PC-9 (cell line): ENCODE measurements at places on chromosomes 5 and 9. TPM values are rescaled to one million over a fixed set of nuclear protein-coding genes. Genes with fewer than 3 reads are reported as not detected.
A peak's percentile ranks its signal among the peaks of the same experiment; 100 is the strongest.

- no peak overlapping the region for H3K27ac ChIP-seq
- no peak overlapping the region for H3K4me3 ChIP-seq
- DNase-seq = no peak
- no peaks in the 10 kb centered on the region for H3K4me1 ChIP-seq
- 0 out of 2 replicates have a peak, but pooled peaks cover 4% of the 10 kb centered on the region for H3K27me3 ChIP-seq
Measured at GRCh38 chr5:18270635-18271338, 636.5 kb downstream of the TAF11L14 start.

DNA sequence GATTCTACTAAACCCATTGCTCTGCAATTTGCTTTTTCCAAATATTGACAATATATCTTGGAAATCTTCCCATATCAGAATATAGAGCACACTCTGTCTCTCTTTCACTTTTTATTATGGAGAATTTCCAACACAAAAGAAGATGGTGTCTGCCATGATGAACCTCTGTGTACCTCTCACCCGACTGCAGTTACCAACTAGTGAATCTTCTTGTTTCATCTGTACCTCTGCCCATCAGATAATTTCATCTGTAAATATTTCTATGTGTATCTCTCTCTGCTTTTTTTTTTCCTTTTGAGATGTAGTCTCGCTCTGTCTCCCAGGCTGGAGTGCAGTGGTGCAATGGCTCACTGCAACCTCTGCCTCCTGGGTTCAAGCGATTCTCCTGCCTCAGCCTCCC, 62.8 kb downstream of the NTNG2 start:
- H3K4me1 ChIP-seq = no peaks in the 10 kb centered on the region
- no peak overlapping the region for H3K27ac ChIP-seq
- no peak for DNase-seq
- H3K36me3 ChIP-seq = no peaks in the 10 kb centered on the region
- H3K27me3 ChIP-seq = peaks cover 98% of the 10 kb centered on the region
- H3K4me3 ChIP-seq = no peak overlapping the region

DNA sequence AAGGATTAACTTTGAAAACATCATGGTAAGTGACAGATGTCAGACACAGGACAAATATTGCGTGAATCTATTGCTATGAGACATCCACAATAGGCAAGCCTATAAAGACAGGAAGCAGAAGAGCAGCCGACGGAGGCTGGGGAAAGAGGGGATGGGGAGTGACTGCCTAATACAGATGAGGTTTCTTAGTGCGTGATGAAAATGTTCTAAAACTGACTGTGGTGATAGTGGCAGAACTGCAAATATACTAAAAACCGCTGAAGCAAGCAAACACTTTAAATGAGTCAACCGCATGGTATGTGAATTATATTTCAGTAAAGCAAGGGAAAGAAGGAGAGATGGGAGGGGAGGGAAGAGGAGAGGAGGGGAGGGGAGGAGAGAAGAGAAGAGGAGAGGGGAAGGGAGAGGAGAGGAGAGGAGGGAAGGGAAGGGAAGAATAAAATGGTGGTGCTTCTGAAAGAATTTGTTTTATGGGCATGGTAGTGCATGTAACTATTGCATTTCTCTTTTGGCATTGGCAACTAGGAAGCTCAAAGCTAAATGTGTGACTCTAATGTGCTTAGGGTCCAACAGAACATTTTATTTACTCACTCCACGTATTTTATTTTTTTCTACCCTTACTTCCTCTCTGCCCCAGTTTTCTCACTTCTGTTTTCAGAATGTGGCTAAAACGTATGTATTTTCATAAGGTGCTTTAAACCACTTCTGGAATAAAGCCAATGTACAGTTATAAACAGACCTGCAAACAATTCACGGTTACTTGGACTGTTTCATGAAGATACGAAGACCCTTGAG, 21.3 kb downstream of the AKNA start:
- H3K36me3 ChIP-seq = no peaks in the 10 kb centered on the region
- H3K27me3 ChIP-seq = no peaks in the 10 kb centered on the region
- no peak overlapping the region for H3K4me3 ChIP-seq
- H3K27ac ChIP-seq = peak overlapping the region; percentile 12; the same call in 1 of the 2 replicates
- no peak for DNase-seq

GRCh38 chr5:178507151-178507932, 82.9 kb downstream of the COL23A1 start:
- H3K4me3 ChIP-seq = no peak overlapping the region
- H3K4me1 ChIP-seq = no peaks in the 10 kb centered on the region
- H3K36me3 ChIP-seq = no peaks in the 10 kb centered on the region
- DNase-seq = no peak
- no peak overlapping the region for H3K27ac ChIP-seq
- peaks cover 95% of the 10 kb centered on the region for H3K27me3 ChIP-seq

ARL10 gene
- 0.85 and 1.2 TPM in 2 replicates for total RNA-seq

DNA sequence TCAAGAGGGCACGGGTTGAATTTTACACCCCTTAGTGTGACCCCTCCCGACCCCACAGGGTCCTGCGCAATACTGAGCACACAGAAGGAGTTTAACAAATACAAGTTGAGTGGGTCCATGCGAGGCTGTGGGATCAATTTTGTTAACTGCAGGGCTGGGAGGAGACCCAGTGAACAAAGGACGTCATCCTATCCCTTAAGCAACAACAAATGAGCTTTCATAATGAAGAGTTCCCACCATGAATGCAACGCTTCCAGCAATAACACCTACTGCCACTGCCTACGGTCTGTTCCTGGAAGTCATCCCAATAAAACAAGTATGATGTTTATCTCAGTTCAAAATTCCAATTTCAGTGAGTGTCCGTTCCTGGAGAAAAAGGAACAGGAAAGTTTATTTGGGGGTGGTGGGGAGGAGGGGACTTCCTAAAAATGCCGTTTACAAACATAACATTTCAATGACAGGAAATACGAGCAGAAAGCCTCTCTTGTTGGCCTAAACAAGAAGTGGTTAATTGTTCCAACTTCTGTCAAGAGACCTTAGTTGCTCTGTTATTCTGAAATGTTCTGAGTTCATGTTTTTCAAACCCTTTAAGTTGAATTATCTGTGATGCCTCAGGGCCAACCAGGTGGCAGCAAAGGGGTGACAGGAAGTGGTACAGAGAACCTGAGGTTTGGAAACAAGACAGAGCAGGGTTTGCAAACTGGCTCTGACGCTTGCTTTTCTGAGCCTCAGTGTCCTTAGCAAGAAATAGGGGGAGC, 65.8 kb upstream of the PLPP6 start:
- no peak overlapping the region for H3K4me3 ChIP-seq
- no peaks in the 10 kb centered on the region for H3K4me1 ChIP-seq
- no peak overlapping the region for H3K27ac ChIP-seq
- no peak for DNase-seq
- H3K36me3 ChIP-seq = no peaks in the 10 kb centered on the region

DNA sequence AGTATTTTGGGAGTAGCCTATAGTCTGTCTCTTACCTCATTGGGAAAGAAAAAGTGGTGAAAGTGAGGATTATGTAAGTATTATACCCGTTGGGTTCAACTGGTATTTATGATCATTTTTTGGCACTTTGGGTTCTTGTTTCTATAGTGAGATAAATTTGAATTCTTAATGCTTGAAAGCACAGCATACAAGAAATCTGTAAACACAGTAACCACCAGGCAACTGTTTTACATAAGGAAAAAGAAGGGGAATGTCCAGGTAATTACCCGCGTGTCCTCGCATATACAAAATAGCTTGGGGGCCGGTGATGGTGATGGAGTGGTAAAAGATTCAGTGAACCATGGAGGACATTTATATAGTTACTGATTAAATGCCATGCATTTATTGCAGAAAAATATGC, 60.5 kb downstream of the BASP1 start:
- no peaks in the 10 kb centered on the region for H3K4me1 ChIP-seq
- no peak for DNase-seq
- no peak overlapping the region for H3K4me3 ChIP-seq

GRCh38 chr5:125766706-125767105, 656.5 kb upstream of the GRAMD2B start:
- no peak for DNase-seq
- no peaks in the 10 kb centered on the region for H3K27me3 ChIP-seq
- no peak overlapping the region for H3K27ac ChIP-seq

DNA sequence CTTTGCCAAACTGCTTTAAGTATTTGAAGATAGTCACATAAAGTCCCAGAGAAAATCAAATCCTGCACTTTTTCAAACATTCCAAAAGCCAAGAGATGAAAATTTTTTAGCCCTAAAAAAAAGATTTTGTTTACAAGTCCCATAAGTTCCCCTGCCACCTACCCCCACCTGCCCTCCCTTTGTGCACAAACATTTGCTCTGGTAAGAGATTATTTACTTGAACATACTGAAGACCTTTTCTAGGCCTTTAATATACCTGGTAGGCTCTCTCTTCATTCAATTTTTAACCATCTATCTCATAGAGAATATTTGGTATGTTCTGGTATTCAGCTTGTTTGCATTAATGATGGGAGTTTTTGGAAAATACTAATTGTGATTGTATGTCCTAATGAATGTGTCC, 50.3 kb downstream of the MEGF9 start:
- H3K36me3 ChIP-seq = 0 out of 2 replicates have a peak, but pooled peaks cover 5% of the 10 kb centered on the region
- no peak overlapping the region for H3K4me3 ChIP-seq
- H3K27ac ChIP-seq = no peak overlapping the region

- no peak for DNase-seq
- H3K4me3 ChIP-seq = no peak overlapping the region
- peaks cover 42% of the 10 kb centered on the region for H3K4me1 ChIP-seq
- no peaks in the 10 kb centered on the region for H3K36me3 ChIP-seq
- H3K27ac ChIP-seq = no peak overlapping the region
Measured at GRCh38 chr5:149441986-149442385, 62.9 kb upstream of the IL17B start.

- H3K4me1 ChIP-seq = no peaks in the 10 kb centered on the region
- DNase-seq = no peak
- H3K4me3 ChIP-seq = no peak overlapping the region
Measured at GRCh38 chr9:91814201-91814600, 135.8 kb downstream of the ROR2 start.

NIPBL gene
- 83.8 and 124 TPM in 2 replicates for total RNA-seq

- H3K27me3 ChIP-seq = no peaks in the 10 kb centered on the region
- no peak overlapping the region for H3K4me3 ChIP-seq
- no peaks in the 10 kb centered on the region for H3K4me1 ChIP-seq
- H3K27ac ChIP-seq = no peak overlapping the region
- DNase-seq = no peak
Measured at GRCh38 chr9:88978034-88978433, 13.2 kb upstream of the S1PR3 start.

C5orf58 gene
- total RNA-seq = not detected in 2 replicates

DNA sequence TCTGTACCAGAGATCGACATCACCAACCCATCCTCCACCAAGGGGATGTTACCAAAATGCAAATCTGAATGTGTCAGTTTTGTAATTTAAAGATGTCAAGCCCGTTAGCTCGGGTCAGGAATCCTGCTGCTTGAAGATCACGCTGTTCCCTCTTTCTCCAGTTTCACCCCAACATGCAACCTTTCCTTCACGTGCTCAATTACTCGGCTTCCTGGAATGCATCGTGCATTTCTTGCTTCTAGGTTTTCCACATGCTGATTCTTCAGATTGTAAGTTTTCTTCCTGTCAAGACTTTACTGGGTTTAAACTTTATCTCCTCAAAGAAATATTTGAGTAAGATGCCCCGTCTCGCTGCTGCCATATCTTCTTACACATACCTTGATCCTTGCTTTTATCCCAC, 209.5 kb upstream of the SNX2 start:
- no peak overlapping the region for H3K4me3 ChIP-seq
- no peaks in the 10 kb centered on the region for H3K4me1 ChIP-seq
- DNase-seq = no peak

MLANA gene
- not detected in 2 replicates for total RNA-seq

DNA sequence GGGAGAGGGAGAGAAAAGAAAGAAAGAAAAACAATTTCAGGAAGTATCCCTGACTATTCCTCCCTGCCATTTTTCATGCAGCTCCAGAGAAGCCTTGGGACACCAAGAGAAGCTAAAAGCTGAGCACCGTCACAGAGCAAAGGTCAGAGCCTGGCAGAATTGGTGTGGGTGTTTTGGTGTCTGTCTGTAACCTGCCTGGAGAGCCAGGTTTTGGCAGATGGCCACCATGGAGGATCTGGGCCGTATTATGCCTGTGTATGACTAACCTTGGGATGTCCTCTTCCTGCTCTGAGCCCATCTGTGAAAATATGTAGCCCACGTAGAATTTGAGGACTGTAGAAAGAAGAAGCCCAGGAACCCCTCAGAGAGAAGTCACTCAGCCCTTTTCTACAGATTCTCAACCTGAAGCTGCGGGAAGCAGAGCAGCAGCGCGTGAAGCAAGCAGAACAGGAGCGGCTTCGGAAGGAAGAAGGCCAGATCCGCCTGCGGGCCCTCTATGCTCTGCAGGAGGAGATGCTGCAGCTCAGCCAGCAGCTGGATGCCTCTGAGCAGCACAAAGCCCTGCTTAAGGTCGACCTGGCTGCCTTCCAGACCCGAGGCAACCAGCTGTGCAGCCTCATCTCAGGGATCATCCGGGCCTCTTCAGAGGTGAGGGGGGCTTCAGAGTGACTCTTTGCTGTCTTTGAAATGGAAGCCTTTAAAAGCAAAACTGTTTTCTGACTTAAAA, 18.8 kb downstream of the GLE1 start:
- H3K4me3 ChIP-seq = no peak overlapping the region
- H3K27ac ChIP-seq = no peak overlapping the region
- peaks cover 29% of the 10 kb centered on the region for H3K36me3 ChIP-seq
- no peaks in the 10 kb centered on the region for H3K4me1 ChIP-seq
- H3K27me3 ChIP-seq = no peaks in the 10 kb centered on the region

GRCh38 chr5:35869685-35870277, 13.1 kb downstream of the IL7R start:
- H3K36me3 ChIP-seq = no peaks in the 10 kb centered on the region
- no peak for DNase-seq
- H3K4me3 ChIP-seq = no peak overlapping the region
- H3K27ac ChIP-seq = no peak overlapping the region
- no peaks in the 10 kb centered on the region for H3K4me1 ChIP-seq

GCNT4 gene
- total RNA-seq = 1.1 and 1.4 TPM in 2 replicates

DNA sequence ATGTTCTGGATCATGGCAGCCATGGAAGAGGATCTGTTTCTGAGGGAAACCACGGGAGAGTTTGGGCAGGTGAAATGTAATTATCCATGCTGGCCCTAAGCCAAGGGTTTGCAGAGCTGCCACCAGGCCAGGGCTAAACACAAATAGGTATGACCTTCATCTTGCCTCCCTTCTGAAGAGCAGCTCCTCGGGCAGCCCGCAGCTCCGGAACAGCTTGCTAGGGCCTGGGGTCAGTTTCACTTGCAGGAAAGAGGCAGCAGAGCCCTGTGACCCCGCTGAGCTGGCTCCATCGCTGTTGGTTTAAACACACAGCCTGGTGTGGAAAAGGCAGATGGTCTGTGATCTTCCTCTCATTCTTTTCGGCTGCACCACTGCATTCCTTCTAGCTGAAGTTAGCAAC, 141.4 kb downstream of the TMEM38B start:
- H3K36me3 ChIP-seq = no peaks in the 10 kb centered on the region
- H3K4me1 ChIP-seq = no peaks in the 10 kb centered on the region
- H3K4me3 ChIP-seq = no peak overlapping the region
- DNase-seq = no peak
